ENCODE measurements at places on chromosomes 11 and 22. TPM values are rescaled to one million over a fixed set of nuclear protein-coding genes. Genes with fewer than 3 reads are reported as not detected.

CARD16 gene
- 10.8 TPM for total RNA-seq

RCOR2 gene
- total RNA-seq, result 0.96 TPM

PRG3 gene
- not detected for total RNA-seq

MMP8 gene
- total RNA-seq, result not detected

OR4A16 gene
- not detected for total RNA-seq

DNA sequence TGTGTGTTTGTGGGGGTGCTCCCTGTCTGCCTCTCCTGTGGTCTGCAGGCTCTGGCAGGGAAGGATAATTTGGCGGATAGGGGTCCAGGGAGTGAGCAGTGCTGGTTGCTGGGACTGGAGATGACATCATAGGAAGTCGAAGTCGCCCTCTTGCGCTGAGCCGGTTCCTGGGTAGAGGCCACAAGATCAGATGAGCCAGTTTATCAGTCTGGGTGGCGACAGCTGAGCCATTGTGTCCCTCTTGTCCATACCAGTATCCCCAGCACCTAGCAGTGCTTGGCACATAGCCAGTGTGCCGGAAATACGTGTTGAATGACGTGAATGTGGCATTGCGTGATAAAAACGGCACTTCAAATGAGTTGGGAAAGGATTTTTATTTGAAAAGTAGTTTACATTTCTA lies 9.8 kb downstream of the APOL5 start:
- DNase-seq, result no peak
- H3K27me3 ChIP-seq, result peaks cover 9% of the 10 kb centered on the region
- H3K4me3 ChIP-seq, result no peak overlapping the region
- no peaks in the 10 kb centered on the region for H3K4me1 ChIP-seq
- H3K27ac ChIP-seq, result no peak overlapping the region

DNA sequence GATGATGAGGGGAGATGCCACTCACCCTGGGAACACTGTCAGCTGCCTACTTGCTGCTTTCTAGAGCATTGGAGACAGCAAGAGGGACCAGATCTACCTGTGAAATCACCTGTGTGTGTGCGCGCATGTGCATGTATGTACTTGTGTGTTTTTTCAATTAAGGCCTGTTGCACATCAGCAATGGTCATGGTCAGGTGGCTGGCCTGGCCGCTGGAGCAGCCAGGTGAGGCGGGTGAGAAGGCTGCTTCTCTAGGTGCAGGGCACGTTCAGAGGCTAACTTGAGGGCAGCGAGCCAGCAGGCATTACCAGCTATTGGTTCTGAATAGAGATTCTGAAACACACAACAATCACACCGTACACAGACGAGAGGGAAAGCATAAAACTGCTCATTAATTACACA lies 65.1 kb downstream of the PARVG start:
- no peak for DNase-seq
- H3K36me3 ChIP-seq, result peaks cover 7% of the 10 kb centered on the region
- no peaks in the 10 kb centered on the region for H3K4me1 ChIP-seq
- H3K27ac ChIP-seq, result no peak overlapping the region

DNA sequence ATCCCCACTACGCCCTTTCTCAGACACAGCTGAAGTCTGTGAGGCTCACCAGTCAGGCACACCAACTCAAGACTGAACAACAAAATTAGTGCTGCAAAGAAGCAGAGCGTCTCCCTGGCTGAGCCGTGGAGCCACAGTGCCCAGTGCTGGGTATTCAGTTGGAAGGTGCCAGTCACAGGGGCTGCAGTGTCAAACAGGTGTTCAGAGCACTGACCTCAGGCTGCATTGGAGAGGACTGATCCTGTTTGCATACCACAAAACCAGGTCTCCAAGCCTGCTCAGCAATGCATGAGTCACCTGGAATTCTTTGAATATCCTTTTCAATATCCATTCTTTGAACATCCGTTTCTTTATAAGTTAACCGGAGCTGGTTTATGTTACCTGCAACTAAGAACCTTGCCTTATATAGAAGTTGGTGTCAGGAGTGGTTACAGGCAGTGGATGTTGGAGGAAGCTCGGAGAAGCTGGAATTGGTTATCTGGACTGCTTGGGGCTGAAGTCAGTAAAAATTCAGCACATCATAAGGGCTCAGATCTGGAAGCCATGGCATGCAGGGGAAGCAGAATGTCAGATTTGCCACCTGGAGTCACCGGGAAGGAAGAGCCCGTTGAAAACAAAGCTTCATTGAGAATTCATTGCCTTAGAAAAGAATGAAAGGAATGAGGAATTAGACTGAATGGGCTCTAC lies 30.3 kb downstream of the PDGFB start:
- H3K36me3 ChIP-seq, result no peaks in the 10 kb centered on the region
- DNase-seq, result no peak
- peaks cover 27% of the 10 kb centered on the region for H3K27me3 ChIP-seq
- H3K4me3 ChIP-seq, result no peak overlapping the region
- H3K27ac ChIP-seq, result no peak overlapping the region

- H3K27ac ChIP-seq, result no peak overlapping the region
- DNase-seq, result no peak
Observed at GRCh38 chr22:21731503-21731902, 4.1 kb downstream of the YPEL1 start.

DNA sequence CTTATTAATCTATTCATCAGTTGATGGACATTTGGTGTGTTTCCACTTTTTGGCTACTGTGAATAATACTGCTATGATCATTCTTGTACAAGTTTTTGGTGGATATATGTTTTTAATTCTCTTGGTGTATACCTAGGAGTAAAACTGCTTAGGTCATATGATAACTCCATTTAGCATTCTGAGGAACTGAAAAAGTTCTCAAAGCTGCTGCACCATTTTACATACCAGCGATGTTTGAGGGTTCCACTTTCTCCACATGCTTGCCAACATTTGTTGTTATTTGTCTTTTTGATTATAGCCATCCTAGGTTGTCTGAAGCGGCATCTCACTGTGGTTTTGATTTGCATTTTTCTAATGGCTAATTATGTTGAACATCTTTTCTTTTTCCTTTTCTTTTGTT lies 4.1 kb upstream of the ACER3 start:
- no peak overlapping the region for H3K27ac ChIP-seq
- no peaks in the 10 kb centered on the region for H3K36me3 ChIP-seq
- H3K4me1 ChIP-seq, result peaks cover 9% of the 10 kb centered on the region
- H3K27me3 ChIP-seq, result no peaks in the 10 kb centered on the region
- H3K4me3 ChIP-seq, result no peak overlapping the region
- DNase-seq, result no peak

- DNase-seq, result no peak
- no peaks in the 10 kb centered on the region for H3K4me1 ChIP-seq
- no peak overlapping the region for H3K27ac ChIP-seq
- H3K4me3 ChIP-seq, result no peak overlapping the region
Observed at GRCh38 chr11:19378814-19379213, 138.1 kb upstream of the E2F8 start.

DNA sequence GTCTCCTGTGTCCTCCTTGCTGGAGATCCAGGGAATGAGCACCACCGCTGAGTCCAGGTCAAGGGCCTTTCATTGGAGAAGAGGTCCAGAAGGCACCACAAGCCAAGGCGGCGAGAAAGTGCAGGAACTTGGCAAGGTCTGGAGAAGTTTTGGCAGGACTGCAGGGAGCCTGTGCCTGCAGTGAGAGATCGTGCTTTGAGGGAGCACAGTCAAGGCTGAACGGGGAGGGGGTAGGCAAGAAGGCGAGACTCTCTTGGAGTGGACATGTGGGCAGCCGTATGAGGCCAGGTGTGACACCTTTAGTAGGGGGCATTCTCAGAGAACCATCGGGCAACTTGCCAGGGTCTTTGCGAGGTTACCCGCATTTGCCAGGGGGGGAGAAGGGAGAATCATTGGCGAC lies 30.5 kb downstream of the LRRC10B start:
- H3K4me1 ChIP-seq, result peaks cover 1% of the 10 kb centered on the region
- no peak overlapping the region for H3K27ac ChIP-seq
- H3K4me3 ChIP-seq, result no peak overlapping the region
- no peak for DNase-seq

DNA sequence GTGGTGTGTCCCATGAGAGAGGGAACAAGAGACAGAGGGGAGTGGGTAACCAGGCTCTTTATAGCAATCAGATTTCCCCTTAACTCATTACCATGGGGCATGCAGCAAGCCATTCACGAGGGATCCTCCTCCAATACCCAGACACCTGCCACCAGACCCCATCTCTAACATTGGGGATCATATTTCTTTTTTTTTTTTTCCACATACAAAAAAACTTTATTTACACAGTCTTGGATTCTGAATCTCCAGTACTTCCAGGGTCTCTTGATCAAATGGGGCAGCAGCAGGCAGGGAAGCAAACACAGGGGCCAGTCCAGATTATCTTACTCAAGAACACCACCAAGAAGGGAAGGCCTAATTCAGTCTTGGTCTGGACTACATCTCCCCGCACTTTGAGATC lies 4.3 kb downstream of the DLAT start:
- H3K27me3 ChIP-seq, result no peaks in the 10 kb centered on the region
- no peak for DNase-seq
- H3K4me1 ChIP-seq, result peaks cover 4% of the 10 kb centered on the region

DNA sequence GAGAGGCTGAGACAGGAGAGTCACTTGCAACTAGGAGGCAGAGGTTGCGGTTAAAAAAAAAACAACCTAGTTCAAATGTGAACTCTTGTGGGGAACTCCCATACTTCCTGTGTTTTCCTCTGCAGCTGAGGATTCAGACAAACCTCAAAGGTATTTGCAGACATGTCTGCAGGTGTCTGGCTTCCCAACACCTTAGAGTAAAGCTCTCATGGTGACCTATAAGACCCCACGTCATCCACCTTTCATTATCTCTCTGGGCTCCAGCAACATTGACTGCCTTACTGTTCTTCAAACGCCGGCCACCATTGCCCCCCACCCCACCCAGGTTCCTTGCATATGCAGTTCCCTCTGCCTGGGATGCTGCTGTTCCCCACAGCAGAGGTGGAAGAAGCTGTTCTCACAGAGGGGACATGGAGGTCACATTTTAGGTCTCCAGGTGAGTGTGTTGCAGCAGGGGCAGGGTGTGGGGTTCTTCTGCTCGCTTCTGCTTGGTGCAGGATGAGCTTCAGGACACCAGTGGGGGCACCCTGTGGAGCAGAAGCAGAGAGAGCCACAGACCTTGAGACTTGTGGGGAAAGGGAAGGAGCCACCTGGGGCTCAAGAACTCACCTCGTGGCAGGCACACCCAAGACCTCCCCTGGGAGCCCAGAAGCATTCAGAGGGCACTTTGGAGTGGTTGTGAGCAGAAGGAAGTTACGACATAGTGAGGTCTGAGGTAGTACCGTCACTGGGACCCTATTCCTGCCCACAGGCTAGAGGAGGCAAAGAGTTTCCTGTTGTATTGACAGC lies 203.2 kb downstream of the CSNK2A3 start:
- H3K36me3 ChIP-seq, result peaks cover 1% of the 10 kb centered on the region
- H3K4me3 ChIP-seq, result peak overlapping the region; percentile 70
- DNase-seq, result no peak

GRCh38 chr22:23793326-23793725 lies 6.6 kb downstream of the SMARCB1 start:
- H3K27me3 ChIP-seq, result no peaks in the 10 kb centered on the region
- H3K4me1 ChIP-seq, result peaks cover 17% of the 10 kb centered on the region
- H3K4me3 ChIP-seq, result no peak overlapping the region
- peaks cover 5% of the 10 kb centered on the region for H3K36me3 ChIP-seq
- no peak overlapping the region for H3K27ac ChIP-seq

DNA sequence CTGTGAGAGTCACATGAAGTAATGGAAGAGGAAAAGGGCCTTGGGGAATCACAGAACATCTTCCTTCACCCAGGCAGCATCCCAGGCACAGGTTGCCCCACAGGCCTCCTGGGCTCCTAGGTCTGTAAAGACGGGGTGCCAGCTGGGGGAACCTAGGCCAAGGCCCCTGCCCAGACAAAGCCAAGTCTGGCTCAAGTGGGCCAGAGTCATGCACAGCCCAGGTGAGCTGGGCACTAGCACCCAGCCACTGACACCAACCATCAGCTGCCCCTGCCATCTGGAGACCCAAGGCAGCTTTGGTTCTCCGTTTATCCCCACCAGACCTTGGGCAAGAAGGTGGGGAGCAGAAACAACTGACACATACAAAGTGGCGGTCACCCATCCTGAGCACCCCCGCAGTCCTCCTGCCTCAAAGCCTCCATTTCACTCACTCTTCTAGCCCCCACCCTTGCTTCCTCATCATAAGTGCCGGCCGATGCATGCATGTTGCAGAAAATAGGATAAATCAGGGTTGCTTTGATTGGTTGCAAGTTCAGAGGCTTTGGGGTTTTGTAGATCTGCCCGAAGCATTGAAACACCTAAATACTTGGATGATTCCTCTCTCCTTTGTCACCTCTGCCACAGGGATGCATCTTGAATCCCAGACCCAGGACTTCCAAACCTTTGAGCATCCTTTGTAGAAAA lies 26.5 kb upstream of the TMPRSS4 start:
- peak overlapping the region; percentile 41 for H3K27ac ChIP-seq
- no peaks in the 10 kb centered on the region for H3K36me3 ChIP-seq
- H3K27me3 ChIP-seq, result no peaks in the 10 kb centered on the region
- peaks cover 80% of the 10 kb centered on the region for H3K4me1 ChIP-seq

- H3K4me3 ChIP-seq, result no peak overlapping the region
- no peaks in the 10 kb centered on the region for H3K36me3 ChIP-seq
- no peak overlapping the region for H3K27ac ChIP-seq
- H3K27me3 ChIP-seq, result no peaks in the 10 kb centered on the region
- no peak for DNase-seq
Observed at GRCh38 chr11:60944490-60945294, 7.3 kb downstream of the SLC15A3 start.

DNA sequence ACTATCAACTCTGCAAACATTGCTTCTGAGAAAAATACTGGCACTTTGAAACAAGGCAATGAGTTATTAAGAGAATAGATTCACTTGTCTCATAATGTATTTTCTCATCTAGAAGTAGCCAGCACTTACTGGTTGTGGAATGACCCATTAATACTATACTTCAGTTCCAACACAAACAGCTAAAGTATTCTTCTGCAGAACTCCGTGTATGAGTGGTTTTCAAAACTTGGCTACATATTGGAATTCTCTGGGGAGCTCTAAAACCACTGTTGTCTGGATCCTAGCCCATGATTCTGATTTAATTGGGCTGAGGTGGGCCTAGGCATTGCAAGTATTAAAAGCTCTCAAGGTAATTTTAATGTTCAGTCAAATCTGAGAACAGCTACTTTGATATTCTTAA lies 1416.4 kb upstream of the RAG2 start:
- H3K4me3 ChIP-seq, result no peak overlapping the region
- no peaks in the 10 kb centered on the region for H3K36me3 ChIP-seq
- H3K27ac ChIP-seq, result no peak overlapping the region
- no peak for DNase-seq
- no peaks in the 10 kb centered on the region for H3K27me3 ChIP-seq

- no peaks in the 10 kb centered on the region for H3K27me3 ChIP-seq
- peaks cover 48% of the 10 kb centered on the region for H3K4me1 ChIP-seq
- H3K36me3 ChIP-seq, result peaks cover 3% of the 10 kb centered on the region
- H3K27ac ChIP-seq, result peak overlapping the region; percentile 91
Observed at GRCh38 chr11:36452961-36453360, 57.1 kb downstream of the TRAF6 start.
